Uterus (tissue), 4 donors: ENCODE measurements at places on chromosomes 12 and 14. TPM values are rescaled to one million over a fixed set of nuclear protein-coding genes. Genes with fewer than 3 reads are reported as not detected.
A peak's percentile ranks its signal among the peaks of the same experiment; 100 is the strongest.

The NANOG gene
- total RNA-seq: 1.6 TPM

The TAS2R7 gene
- total RNA-seq: not detected

The USP30 gene
- 13.2 TPM for total RNA-seq

The CIDEB gene
- 25.5 TPM for total RNA-seq

The HOXC4 gene
- 1.2 TPM for total RNA-seq

The AMIGO2 gene
- 4.7 TPM for total RNA-seq

The CMA1 gene
- not detected for total RNA-seq

The PTPRB gene
- 38.5 TPM for total RNA-seq

The TAS2R50 gene
- not detected for total RNA-seq

The PLA2G1B gene
- total RNA-seq: not detected

The HHIPL1 gene
- 4.6 TPM for total RNA-seq

The KCNMB4 gene
- 11.0 TPM for total RNA-seq

The RECQL gene
- 20.6 TPM for total RNA-seq

The C3AR1 gene
- total RNA-seq: 1.0 TPM

GRCh38 chr12:101299931-101300330 is 20.0 kb downstream of the UTP20 start:
- H3K4me1 ChIP-seq: no peaks in the 10 kb centered on the region
- no peak overlapping the region for H3K4me3 ChIP-seq
- no peaks in the 10 kb centered on the region for H3K27me3 ChIP-seq
- H3K27ac ChIP-seq: no peak overlapping the region
- no peak for DNase-seq

DNA sequence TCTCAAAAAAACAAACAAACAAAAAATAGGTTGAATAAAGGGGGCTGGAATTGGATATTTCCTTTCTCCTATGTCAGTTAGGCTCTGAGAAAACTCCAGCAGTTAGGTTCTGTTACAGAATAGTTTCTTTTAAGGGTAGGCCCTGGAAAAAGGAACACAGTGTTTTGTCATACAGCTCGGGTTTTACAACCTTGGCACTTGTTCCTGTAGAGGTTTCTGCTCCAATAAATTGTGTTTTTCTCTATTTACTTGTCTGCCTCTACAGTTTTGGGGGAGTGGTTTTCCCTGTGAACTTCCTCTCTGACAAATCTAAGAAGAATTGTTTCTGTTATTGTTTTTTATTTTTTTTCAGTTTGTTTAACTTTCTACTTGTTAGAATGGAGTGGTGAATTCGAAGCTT is 167.6 kb downstream of the ACSS3 start:
- H3K4me3 ChIP-seq: no peak overlapping the region
- no peaks in the 10 kb centered on the region for H3K4me1 ChIP-seq
- no peaks in the 10 kb centered on the region for H3K27me3 ChIP-seq
- peak; percentile 21 for DNase-seq
- H3K36me3 ChIP-seq: no peaks in the 10 kb centered on the region
- peak overlapping the region; percentile 99 for H3K27ac ChIP-seq

- H3K27ac ChIP-seq: peak overlapping the region; percentile 94
- peak; percentile 91 for DNase-seq
- H3K27me3 ChIP-seq: no peaks in the 10 kb centered on the region
- no peaks in the 10 kb centered on the region for H3K4me1 ChIP-seq
- peak overlapping the region; percentile 58 for H3K4me3 ChIP-seq
These were observed 26.1 kb upstream of the UBC start for GRCh38 chr12:124940393-124941169.

DNA sequence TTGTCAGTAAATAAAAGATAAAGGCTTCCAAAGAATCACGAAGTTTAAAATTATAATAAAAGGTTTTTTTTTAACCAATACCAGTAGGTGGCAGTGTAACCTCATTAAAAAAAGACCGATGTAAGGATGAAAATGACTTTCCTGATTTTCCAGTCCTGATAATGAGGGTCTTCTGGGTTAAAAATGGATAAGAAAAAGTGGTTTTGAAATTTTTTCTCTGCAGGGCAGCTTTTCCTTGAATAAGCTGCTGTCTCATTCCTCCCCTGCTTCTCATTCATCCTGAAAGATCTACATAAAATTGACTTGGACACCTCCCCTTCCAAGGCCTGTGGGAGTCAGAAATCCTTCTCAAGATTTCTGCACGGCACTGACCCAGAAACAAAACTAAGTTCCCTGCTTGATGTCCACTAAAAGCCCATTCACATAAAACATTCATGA is 58.9 kb upstream of the FBXO33 start:
- peak overlapping the region; percentile 26 for H3K27ac ChIP-seq
- H3K4me3 ChIP-seq: no peak overlapping the region
- H3K36me3 ChIP-seq: no peaks in the 10 kb centered on the region
- no peak for DNase-seq

- no peaks in the 10 kb centered on the region for H3K27me3 ChIP-seq
- H3K4me1 ChIP-seq: no peaks in the 10 kb centered on the region
- H3K27ac ChIP-seq: no peak overlapping the region
- no peak for DNase-seq
These were observed 25.1 kb downstream of the GRIP1 start for GRCh38 chr12:66653796-66654195.

GRCh38 chr14:89443042-89443629 is 26.1 kb upstream of the FOXN3 start:
- H3K36me3 ChIP-seq: no peaks in the 10 kb centered on the region
- H3K4me3 ChIP-seq: no peak overlapping the region
- no peaks in the 10 kb centered on the region for H3K4me1 ChIP-seq
- no peaks in the 10 kb centered on the region for H3K27me3 ChIP-seq
- no peak for DNase-seq

DNA sequence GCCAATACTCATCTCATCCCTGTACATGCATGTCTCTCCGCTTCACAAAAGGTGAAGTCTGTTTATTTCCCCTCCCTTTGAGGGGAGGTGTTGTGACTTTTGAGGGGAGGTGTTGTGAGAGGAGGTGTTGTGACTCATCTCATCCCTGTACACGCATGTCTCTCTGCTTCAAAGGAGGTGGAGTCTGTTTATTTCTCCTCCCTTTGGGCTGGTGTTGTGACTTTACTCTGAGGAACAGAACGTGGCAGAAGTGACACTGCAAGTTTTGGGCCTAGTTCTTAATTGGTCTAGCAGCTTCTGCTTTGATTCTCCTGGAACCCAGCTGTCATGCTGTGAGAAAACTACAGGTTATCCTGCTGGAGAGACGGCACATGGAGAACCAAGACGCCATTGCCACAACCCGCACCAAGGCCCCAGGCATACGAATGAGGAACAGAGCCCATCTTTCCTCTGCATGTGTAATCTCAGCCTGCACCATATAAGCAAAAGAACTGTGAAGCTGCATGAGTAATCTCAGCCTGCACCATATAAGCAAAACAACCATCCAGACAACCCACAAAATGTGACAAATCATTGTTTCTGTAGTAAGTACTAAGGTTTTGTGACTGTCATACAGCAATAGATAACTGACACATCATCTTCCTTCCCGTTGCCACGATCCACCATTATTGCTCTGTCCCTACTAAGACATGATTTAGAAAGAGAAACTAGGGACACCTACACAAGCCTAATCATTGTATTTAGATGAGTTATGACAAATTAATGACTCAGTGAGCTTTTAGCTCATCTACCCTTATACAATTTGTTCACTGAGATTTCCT is 30.0 kb downstream of the GALNT4 start:
- no peaks in the 10 kb centered on the region for H3K4me1 ChIP-seq
- no peak for DNase-seq
- no peaks in the 10 kb centered on the region for H3K36me3 ChIP-seq
- H3K27ac ChIP-seq: no peak overlapping the region
- H3K4me3 ChIP-seq: no peak overlapping the region
- no peaks in the 10 kb centered on the region for H3K27me3 ChIP-seq

DNA sequence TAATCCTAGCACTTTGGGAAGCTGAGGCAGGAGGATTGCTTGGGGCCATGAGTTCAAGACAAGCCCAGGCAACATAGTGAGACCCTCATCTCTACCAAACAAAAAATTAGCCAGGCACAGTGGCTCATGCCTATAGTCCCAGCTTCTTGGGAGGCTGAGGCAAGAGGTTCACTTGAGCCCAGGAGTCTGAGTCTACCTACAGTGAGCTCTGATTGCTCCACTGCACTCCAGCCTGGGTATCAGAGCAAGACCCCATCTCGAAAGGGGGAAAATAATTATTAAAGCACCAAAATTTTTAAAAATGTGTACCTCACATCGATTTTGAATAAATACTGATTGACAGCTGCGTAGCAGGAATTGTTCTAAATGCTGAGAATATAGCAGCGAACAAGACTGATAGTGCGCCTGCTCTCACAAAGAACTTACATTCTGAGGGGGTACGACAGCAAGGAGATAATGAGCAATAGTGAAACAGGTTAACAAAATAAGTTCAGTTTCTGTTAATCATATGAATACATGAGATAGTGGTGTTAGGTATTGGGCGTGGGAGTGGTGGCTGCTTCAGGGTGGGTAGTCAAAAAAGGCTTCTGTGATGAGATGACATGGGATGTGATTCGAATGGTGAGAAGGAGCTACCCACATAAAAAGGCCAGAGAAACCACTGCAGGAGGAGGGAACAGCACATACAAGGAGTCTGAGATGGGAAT is 19.6 kb downstream of the HCFC2 start:
- H3K36me3 ChIP-seq: no peaks in the 10 kb centered on the region
- H3K4me1 ChIP-seq: no peaks in the 10 kb centered on the region
- no peak for DNase-seq
- no peaks in the 10 kb centered on the region for H3K27me3 ChIP-seq
- H3K4me3 ChIP-seq: no peak overlapping the region

DNA sequence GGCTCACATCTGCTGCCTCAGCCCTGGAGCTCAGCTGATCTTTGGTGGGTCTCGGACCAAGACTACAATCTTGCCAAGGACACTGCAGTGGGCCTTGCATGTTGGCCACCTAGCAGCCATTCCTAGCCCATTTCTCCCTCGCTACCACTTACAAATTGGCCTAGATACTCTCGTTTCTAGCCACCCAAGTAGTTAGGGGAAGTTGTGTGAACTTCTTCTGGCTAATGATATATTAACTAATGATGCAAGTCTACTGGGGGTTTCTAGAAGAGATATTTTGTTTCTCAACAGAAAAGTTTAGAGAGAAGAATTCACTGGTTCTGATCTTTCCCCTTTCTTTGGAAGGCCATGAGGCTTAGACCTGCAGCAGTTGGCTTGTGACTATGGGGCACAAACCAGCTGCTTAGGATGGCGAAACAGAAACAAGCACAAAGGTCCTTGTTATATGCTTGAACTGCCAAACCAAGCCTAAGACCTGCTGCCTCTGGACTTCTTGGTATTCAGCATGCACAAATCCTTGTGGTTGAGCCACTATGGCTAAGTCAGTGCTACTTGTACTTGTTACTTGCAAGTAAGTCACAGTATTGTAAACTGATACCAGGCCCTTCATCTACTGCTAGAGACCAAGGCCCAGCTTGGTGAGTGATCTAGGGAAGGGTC is 30.5 kb upstream of the GPATCH2L start:
- no peaks in the 10 kb centered on the region for H3K4me1 ChIP-seq
- H3K4me3 ChIP-seq: no peak overlapping the region
- no peak overlapping the region for H3K27ac ChIP-seq
- DNase-seq: no peak
- H3K27me3 ChIP-seq: no peaks in the 10 kb centered on the region

GRCh38 chr14:88505621-88506020 is 49.2 kb downstream of the PTPN21 start:
- H3K27me3 ChIP-seq: no peaks in the 10 kb centered on the region
- no peaks in the 10 kb centered on the region for H3K36me3 ChIP-seq
- no peaks in the 10 kb centered on the region for H3K4me1 ChIP-seq
- no peak overlapping the region for H3K4me3 ChIP-seq

- no peaks in the 10 kb centered on the region for H3K36me3 ChIP-seq
- no peaks in the 10 kb centered on the region for H3K4me1 ChIP-seq
- no peaks in the 10 kb centered on the region for H3K27me3 ChIP-seq
- H3K4me3 ChIP-seq: no peak overlapping the region
- H3K27ac ChIP-seq: no peak overlapping the region
These were observed 3.6 kb downstream of the KRT83 start for GRCh38 chr12:52317468-52318052.

GRCh38 chr14:29601616-29602015 is 326.0 kb downstream of the PRKD1 start:
- H3K36me3 ChIP-seq: no peaks in the 10 kb centered on the region
- H3K27me3 ChIP-seq: no peaks in the 10 kb centered on the region
- no peak overlapping the region for H3K4me3 ChIP-seq
- H3K4me1 ChIP-seq: no peaks in the 10 kb centered on the region
- no peak overlapping the region for H3K27ac ChIP-seq
- no peak for DNase-seq

GRCh38 chr14:89232265-89233070 is 184.6 kb downstream of the FOXN3 start:
- no peaks in the 10 kb centered on the region for H3K36me3 ChIP-seq
- no peaks in the 10 kb centered on the region for H3K4me1 ChIP-seq
- no peaks in the 10 kb centered on the region for H3K27me3 ChIP-seq
- DNase-seq: no peak
- no peak overlapping the region for H3K27ac ChIP-seq
- H3K4me3 ChIP-seq: no peak overlapping the region

GRCh38 chr12:5581616-5582015 is 149.7 kb downstream of the NTF3 start:
- no peaks in the 10 kb centered on the region for H3K36me3 ChIP-seq
- H3K4me3 ChIP-seq: no peak overlapping the region
- H3K4me1 ChIP-seq: no peaks in the 10 kb centered on the region
- no peak for DNase-seq
- H3K27ac ChIP-seq: no peak overlapping the region

- no peak for DNase-seq
- H3K4me3 ChIP-seq: no peak overlapping the region
These were observed 407.6 kb downstream of the TMEM132D start for GRCh38 chr12:129496226-129496625.

GRCh38 chr14:53620317-53620716 is 336.3 kb downstream of the BMP4 start:
- H3K4me1 ChIP-seq: no peaks in the 10 kb centered on the region
- DNase-seq: no peak
- no peaks in the 10 kb centered on the region for H3K36me3 ChIP-seq

- H3K27ac ChIP-seq: no peak overlapping the region
- DNase-seq: no peak
- H3K4me1 ChIP-seq: no peaks in the 10 kb centered on the region
- no peaks in the 10 kb centered on the region for H3K36me3 ChIP-seq
- no peak overlapping the region for H3K4me3 ChIP-seq
These were observed 124.2 kb downstream of the PAWR start for GRCh38 chr12:79566452-79567174.
